ENCODE measurements at places on chromosomes 2 and 18.

DNA sequence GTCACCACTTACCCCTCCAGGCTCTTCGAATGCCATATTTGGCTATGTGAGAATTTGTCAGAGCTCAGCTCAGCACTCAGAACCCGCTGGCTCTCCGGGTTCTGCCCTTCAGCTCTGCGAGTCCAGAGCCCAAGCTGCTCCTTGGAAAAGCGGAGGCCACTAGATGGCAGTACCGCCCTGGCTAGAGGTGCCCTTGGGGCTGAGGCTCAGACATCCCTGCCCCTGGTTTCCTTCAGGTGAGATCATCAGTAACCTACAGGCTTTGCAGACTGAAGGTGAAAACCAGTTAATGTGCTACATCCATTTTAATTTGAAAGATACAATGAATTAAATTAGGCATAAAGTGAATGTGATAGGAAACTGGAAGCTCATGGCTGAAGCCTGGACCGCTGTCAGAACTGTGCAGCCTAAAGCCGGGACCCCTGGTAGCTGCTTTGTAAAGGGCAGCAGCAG lies 285.6 kb downstream of the AGAP1 start:
- DNase-seq, result no peak

GRCh38 chr2:69717861-69718273 lies 24.1 kb upstream of the ANXA4 start:
- DNase-seq, result no peak

DNA sequence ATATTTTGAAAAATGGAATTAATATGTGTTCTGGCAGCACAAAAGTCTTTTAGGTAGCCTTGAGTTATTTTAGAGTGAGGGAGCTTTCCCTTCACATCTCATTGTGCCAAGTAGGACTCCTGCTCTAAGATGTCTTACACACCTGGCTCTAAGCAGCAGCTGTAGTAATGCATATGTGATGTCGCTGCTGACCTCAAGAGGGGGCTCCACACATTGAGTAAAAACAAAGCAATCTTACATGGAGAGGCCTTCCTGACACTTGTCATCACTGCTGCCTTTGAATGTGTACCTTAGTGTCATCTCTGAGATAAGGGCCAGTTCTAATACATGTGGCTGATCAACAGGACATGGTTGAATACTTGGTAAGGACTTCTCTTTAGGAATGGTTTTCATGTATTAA lies 75.8 kb downstream of the ACTR3 start:
- DNase-seq, result no peak

- DNase-seq, result no peak
These were observed 234.4 kb downstream of the SOCS6 start for GRCh38 chr18:70523035-70523791.

DNA sequence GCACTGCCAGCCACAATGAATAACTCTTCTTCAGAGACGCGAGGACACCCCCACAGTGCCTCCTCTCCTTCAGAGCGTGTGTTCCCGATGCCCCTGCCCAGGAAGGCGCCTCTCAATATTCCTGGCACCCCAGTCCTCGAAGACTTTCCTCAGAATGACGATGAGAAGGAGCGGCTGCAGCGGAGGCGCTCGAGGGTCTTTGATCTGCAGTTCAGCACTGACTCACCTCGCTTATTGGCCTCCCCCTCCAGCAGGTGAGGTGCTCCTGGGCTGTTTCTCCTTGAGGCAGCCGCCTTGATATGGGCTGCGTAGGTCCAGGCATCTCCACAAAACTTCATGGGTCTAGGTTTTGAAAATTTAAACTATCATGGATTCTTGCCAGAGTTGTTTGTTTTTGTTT lies 6.1 kb downstream of the NCAPH start:
- no peak for DNase-seq

- DNase-seq, result no peak
These were observed 829.3 kb upstream of the ID2 start for GRCh38 chr2:7852546-7852945.

- DNase-seq, result no peak
These were observed 1120.8 kb upstream of the TMEFF2 start for GRCh38 chr2:193315428-193316091.

DNA sequence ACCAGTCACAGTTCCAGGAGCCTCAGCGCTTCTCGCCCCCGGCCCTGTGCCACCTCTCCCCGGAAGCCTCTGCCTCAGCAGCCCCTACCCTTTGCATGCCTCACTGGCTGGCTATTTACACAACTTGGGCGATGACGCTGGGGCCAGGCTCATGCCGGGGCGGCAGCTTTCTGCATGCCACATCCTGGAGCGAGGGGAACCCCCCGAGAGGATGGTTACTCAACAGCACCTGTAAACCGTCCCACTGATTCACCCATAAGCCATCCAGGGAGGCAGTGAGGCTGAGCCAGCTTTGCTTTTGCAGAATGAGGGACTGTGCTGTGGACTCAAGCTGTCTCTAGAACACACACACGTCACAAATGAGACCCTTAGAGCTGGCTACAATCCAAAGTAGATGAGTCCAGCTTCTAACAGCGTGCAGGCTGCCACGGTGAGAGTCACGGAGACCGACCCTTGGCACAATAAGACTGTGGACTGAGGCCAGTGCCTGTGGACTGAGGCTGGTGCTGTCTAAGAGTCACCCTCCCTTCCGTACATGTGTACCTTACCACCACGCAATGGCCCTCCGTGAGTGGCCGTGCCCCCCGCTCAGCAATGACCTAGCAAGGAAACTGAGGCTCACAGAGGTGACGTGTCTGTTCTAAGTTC lies 45.6 kb upstream of the ODC1 start:
- peak; percentile 63 for DNase-seq

DNA sequence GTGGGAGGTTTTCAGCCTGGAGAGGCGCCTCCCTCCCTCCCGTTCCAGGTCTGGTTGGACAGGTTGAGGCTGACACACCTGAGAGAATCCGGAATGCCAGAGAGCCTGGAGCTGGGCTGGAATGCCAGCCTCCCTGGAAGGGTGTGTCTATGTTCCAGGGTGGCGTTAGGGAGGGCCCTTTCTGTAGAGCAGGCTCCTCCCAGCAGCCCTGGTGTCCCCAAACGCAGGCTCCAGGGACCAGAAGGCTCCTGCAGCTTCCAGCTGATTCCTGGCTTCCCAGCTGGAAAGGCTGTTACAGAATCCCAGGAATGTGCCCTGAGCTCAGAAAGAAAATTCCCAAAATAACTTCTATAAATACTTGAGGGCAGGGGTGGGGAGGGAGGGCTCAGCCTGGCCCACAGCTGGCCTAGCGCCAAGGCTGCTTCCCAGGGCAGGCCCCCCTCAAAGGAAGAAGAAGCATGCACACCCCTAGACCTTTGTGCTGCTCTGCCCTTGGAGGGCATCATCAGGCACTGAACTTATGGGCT lies 85.4 kb downstream of the STPG4 start:
- DNase-seq, result no peak

DNA sequence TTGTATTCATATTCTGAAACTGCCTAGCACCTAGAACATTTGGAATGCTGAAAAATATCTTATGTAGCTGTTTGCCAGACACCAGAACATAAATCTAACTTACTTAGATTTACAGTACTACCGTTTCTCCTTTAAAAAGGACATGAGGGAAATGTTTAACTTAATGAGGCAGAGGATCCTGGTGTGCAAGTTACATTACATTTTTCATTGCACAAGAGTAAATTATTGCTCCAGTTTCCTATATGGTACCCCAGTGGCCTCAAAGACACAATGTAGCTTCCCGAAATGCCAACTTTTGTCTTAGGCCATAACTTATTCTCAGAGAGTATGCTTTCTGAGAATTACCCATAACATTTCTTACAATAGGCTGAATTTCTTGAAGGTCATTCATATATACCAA lies 105.5 kb upstream of the DTNA start:
- no peak for DNase-seq

DNA sequence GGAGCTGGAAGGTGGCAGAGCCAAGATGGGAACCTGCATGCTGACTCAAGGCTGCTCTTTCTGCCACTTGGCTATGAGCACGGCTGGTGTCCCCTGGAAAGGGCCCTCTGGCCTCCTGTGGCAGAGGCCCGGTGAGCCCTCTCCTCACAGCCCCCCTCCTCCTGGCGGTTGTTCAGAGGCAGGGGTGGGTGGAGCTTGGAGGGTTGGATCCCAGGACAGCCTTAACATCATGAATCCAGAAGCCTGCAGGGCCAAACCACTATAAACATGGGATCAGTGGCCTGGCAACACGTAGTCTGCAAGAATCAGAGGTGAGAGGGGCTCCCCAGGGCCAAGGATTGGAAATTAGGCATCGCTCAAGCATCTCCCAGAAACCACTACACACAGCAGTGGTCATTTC lies 48.5 kb upstream of the LOXHD1 start:
- DNase-seq, result no peak

GRCh38 chr18:43389163-43389562 lies 111.9 kb upstream of the SYT4 start:
- DNase-seq, result no peak

DNA sequence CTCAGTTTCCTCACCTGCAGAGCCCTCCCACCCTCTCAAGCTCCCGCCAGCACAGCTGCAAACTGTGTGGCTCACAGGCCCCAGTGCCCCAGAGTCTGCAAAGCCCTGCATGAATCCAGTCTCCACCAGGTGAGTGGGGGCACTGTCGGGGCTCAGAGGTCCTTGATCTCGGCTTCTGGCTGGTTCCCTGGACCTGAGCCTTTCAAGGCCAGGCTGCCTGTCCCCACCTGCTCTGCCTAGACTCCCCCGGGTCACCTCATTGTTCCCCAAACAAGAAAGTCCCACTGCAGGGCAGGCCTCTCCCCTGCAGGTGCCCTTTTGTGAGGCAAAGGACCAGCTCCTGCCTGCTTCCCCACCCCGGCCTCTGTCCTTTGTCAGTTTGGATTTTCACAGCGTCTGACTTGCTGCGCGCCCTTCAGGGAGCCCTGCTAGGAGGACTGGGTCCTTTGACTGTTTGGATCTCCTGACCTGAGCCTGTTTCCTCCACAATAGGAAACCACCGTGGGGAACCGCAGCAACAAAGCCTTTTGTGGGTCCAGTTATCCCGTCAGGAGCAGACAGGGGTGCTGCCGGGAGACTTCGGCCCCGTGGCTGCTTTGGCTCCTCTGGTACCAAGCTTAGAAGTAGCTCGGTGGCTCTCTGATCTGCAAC lies 200.5 kb upstream of the HDAC4 start:
- DNase-seq, result no peak

- DNase-seq, result no peak
These were observed 32.5 kb downstream of the DARS1 start for GRCh38 chr2:135952891-135953290.

- no peak for DNase-seq
These were observed 36.2 kb upstream of the NT5C1B start for GRCh38 chr2:18625563-18625962.

DNA sequence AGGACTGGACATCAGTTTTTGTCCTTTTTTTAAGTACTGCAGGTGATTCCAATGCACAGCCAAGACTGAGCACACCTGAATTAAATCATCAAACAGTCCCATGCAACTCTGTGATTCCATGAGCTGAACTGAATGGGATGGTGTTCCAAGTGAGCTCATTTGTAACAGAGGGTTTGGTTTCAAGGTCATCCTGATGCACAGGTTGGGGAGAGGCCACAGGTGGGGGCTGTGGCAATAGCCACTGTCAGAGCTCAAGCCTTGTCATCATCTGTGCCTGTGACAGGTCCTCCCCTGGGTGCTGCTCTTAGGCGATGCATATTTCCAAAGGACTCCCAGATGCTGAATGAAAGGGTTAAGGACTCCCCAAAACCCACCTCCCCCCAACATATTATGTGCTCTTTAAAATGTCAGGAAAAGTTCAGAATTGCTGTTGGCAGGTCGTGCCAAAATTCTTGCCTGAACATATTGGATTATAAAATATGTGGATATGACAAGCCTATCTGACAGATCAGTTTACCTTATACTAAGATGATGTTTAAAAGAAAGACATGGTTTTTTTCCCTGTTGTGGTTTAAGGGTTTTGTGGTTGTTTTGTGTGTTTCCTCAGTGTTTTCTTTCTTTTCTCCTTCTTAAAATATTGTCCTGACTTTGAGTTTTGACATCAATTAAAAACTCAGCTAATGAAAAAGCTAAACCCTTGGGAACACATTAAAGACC lies 263.5 kb upstream of the SIX2 start:
- DNase-seq, result no peak

DNA sequence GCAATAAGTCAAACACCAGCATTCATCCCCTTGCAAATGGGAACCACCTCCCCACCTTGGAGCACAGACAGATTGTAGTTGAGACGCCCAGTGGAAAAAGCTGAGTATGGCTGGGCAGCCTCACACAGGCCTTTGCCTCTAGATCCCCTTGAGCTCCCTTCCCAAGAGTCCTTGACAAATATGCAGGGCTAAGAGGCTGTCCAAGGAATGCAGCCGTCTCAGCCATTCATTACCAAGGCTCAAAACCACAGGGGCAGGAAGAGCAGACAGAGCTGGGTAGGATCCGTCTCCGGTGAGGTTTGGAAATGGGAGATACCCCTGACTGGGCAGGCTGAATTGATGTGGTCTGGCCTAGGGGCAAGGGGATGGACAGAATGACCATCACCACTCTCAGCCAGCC lies 557.1 kb downstream of the TNS1 start:
- DNase-seq, result no peak

DNA sequence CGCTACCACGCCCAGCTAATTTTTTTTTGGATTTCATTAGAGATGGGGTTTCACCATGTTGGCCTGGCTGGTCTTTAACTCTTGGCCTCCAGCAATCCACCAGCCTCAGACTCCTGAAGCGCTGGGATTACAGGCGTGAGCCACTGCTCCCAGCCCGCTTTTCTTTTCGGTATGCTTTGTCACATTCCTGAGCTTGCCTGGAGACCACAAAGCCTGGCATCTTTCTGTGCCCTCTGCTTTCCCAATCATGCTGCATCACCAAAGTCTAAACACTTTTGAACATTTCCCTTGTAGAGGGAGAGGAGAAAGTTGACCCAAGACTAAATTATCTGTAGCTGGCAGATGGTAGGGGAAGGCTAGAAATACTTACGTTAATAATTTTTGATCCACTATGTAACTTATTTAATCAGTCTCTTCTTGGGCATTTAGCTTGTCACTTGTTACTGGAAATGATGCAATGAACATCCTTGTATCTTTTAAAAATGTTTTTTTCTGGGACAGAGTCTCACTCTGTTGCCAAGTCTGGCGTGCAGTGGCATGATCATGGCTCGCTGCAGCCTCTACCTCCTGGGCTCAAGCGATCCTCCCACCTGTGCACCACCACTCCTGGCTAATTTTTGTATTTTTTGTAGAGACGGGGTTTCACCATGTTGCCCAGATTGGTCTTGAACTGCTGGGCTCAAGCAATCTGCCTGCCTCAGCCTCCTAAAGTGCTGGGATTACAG lies 2.7 kb upstream of the NPC1 start:
- DNase-seq, result no peak

- DNase-seq, result no peak
These were observed 10.6 kb downstream of the PTPRM start for GRCh38 chr18:7577706-7578105.

- DNase-seq, result no peak
These were observed 201.1 kb downstream of the TNS1 start for GRCh38 chr2:217801711-217802110.

- no peak for DNase-seq
These were observed 26.4 kb downstream of the CENPO start for GRCh38 chr2:24819442-24820174.
